ENCODE measurements at places on chromosomes 12 and 14.

GRCh38 chr14:66099931-66100330 is 386.2 kb upstream of the CCDC196 start:
- DNase-seq = no peak

DNA sequence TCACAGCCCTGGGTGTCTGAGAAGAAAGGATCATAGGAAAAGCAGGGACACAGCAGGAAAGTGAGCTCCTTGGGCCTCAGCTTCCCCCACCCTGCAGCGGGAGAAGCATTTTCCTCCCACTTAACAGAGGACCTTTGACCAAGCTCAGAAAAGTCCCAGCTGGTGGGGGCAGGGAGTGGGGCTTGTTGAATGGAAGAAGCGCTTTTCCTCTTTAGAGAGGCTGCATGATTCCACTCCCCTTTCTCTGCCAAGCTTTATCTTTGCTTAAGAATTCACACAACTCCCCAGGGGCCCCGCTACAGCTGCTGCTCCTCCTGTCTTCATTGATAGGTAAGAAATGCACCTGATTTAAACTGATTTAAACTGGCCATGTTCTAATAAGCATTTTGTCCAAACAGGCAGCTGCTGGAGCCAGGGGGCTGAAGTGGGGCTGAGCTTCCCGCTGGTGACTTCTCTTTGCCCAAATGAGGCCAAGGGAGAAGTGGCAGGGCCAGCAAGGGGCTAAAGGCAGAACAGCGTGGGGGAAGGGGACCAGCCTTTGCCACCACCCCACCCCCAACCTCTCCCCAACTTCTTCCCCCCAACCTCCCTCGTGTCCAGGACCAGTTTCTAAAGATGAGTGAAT is 1.7 kb upstream of the PAPLN start:
- no peak for DNase-seq

- DNase-seq = peak; percentile 79
These were observed at the start of gene HOXC5 for GRCh38 chr12:54032627-54033100. Gene HOXC5 (plus strand): TSS chr12:54033050. CDS start chr12:54033123, 73 bp downstream.

DNA sequence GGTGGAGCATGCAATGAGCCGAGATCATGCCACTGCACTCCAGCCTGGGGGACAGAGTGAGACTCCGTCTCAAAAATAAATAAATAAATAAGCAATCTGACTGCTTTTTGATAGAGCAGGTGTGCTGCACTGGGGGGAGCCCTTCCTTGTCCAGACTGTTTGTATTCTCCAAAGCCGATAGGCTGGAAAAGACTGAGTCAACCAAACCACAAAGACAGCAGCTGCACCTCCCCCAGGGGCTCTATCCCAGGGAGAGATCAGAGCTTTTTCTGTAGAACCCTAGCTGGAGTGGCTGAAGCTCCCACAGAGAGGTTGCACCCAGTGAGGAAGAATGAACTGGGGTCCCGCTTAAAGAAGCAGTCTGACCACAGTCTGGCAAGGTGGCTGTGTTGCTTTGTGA is 45.8 kb upstream of the LALBA start:
- DNase-seq = no peak

GRCh38 chr12:49359671-49360070 is 7.6 kb upstream of the SPATS2 start:
- DNase-seq = no peak

- no peak for DNase-seq
These were observed 7.5 kb downstream of the LAG3 start for GRCh38 chr12:6779708-6780432.

DNA sequence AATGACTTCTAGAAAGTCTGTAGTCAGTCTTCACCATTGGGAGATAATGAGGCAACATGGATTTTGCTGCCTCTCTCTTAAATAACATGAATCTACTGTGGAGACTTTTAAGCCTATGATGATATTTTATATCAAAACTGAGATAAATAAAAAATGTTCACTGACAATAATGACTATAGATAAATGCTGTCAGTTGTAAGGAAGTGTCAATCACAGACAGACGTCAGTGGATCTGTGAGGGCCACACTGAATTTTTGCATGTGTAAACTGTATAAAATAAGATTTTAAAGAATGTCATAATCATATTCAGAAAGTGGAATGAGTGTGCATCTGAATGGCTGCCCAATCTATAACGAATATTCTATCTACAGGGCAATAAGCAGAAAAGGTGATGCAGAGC is 364.0 kb downstream of the NRXN3 start:
- DNase-seq = no peak

DNA sequence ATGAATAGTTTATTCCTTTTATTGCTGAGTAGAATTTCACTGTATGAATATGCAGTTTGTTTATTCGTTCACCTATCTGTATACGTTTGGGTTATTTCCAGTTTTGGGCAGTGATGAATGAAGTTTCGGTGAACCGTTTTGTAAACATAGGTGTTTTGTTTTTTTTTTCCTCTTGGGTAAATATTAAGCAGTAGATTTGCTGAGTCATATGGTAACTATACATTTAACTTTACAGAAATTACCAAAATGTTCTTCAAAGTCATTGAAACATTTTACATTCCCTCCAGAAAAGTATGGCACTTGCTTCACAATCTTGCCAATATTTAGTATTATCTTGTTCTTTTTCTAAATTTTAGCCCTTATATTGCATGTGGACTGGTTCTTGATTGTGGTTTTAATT is 3.8 kb upstream of the ABCC9 start:
- DNase-seq = no peak

- no peak for DNase-seq
These were observed 27.5 kb downstream of the CCDC91 start for GRCh38 chr12:28217805-28218204.

GRCh38 chr14:21647380-21647779 is 6.3 kb upstream of the OR4E2 start:
- DNase-seq = peak; percentile 6

GRCh38 chr14:74697543-74697942 is 15.3 kb downstream of the AREL1 start:
- DNase-seq = peak; percentile 90

GRCh38 chr14:22122227-22122818 is 448.7 kb upstream of the OR4E1 start:
- no peak for DNase-seq

DNA sequence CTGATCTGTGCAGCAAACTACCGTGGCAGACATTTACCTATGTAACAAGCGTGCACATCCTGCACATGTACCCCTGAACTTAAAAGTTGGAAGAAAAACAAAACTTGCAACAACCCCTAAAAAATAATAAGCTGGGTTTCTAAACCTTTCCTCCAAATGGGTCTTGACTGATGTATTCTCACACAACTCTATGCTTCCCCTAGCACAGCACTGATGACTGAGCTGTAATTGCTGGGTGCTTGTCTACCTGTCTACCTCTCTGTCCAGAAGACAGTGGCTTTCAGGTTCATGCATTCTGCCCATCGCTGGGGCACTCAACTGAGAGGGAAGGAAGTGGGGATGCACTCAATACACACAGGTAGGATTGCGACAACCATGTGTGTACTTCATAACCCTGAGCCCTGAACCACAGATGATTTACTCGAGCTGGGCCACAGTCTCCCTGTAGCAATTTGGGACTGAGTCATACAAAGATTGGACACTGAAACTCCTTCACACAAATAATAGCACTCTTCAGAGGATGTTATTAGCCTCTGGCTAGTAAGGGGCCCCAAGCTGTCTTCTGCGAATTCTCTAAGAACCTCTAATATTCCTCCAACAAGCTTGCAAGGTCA is 44.8 kb upstream of the TMPO start:
- DNase-seq = no peak

DNA sequence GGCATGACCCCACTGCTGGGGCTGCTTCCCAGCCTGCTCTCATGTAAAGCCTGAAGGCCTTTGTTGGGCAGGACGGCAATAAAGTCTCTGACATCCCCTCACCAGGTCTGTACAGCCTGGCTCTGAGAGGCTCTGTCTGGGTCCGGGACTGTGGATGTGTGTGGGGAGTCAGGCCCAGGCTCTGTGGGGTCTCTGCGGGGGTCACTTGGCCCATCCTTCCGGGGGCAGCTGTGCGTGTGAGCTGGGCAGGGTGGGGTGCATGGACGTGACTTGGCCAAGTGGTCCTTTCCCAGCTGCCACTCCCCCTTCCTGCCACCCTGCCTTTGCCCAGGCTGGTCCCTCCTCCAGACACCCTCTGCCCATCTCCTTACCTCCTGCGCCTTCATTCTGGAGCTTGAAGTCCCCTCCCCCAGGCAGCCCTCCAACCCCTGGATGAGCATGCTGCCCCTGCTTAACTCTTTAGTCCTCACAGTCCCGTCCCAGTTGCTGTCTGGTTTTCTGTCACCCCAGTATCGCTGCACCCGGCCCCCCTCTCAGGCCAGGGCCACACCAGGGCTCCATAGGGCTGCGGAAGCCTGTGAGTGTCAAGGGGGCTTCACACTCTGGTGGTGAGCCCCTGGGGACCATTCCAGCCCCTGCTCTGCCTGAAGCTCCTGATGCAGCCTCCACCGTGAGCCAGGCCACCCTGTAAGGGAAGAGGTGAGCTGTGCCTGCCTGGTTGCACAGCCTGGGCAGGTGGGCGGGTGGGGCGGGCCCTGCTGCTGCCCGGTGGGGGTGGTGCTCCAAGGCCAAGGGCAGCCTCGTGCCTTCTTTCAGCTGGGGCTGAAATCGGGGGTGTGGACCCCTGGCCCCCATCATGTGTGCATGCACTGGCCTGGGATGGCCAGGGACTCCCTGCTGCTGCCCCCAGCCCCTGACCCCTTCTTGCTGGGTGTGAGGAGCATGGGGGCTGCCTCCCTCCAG is 25.5 kb upstream of the KIF26A start:
- no peak for DNase-seq

DNA sequence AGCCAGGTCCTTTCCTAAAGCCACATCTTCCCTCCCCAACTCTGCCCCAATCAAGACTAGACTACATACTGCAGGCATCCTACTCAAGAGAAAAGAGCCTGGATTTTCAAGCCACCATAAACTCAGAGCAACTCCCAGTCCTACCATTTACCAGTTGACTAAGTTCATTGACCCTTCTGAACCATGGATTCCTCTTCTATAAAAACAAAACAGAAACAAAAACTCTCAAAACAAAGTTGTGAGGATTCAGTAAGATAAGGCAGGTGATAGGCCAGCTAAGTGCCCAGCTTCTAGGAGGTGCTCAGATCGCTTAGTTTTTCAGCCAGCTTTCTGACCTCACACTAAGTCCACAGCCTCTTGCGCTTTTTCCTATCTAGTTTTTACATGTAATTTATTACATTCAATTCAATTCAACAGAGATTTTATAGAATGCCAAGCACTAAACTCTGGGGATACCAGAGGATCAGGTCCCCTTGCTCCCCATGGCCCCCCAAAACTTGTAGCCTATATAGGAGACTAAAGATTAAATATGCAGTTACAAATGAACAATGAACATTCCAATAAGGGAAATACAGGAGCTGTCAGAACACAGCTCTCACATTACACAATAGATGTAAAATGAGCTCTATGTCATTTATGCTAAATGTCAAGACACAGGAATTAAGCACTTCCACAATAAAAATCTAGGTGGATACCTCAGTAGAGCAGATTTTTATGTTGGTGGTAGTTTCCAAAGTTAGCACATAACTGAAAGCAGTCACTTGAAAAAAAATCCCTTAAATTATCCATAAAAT is 104.5 kb upstream of the EGLN3 start:
- no peak for DNase-seq

DNA sequence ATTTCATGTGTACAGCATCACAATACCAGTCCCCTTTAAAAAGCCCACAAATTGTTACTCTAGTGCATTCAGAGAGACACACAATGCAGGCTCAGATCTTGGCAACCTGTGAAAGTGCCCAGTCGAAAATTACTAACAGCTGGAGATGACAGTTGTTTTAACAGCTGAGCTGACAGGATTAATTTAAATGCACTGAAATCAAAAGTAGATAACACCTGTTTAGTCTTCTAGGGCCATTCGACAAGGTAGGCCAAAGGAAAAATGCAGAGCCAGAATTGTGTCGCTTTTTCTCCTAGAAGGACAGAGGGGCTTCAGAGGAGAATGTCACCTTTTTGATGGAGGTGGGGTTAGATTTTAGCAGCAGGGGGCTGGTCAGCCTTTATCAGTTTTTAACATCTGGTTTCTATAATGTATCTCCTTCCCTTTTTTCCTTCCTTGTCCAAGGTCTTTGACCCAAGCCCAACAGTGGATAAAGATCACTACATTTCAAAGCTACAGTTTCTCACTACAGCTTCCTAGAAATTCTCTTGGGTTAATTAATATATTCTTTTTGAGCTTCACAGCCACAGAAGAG is 139.1 kb downstream of the SOX5 start:
- DNase-seq = no peak

Data from EH (cell line).